Occipital lobe (tissue), 3 donors: ENCODE measurements at places on chromosomes 16 and 17.

DNA sequence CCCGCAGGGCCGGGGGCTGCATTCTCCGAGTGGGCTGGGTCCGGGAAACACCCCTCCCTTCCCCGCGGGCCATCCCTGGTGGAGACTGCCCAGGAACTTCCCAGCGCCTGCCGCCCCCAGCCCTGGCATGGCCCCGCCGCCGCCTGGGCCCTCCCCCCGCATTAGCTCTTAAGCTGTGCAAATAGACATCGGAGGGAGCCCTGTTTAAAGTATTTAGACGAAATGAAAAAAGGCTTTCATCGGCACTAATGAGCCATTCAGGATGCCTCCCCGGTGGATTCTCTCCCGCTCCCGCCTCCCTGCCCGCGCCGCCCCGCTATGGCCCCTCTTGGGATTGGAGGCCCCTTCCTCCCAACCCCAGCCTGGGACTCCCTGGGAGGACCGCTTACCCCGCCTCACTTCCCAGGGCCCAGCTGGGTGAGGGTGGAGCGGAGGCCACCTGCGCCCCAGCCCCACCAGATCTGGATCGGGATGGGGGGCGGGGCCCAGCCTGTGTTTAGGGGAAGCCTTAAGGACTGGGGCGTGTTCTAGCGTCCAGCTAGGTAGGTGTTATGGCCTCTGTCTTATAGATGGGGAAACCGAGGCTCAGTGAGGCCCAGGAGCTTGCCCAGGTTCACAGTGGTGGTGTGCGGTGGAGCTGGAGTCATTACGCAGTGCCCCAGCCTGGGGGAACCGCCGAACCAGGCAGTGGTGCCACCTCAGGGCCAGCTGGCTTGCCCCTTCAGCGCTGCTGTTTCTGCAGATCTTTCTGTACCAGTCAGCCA, 19.7 kb downstream of the SEZ6 start:
- no peak for DNase-seq

- no peak for DNase-seq
Measured at GRCh38 chr16:53053967-53054669, 673 bp upstream of the CHD9 start.

DNA sequence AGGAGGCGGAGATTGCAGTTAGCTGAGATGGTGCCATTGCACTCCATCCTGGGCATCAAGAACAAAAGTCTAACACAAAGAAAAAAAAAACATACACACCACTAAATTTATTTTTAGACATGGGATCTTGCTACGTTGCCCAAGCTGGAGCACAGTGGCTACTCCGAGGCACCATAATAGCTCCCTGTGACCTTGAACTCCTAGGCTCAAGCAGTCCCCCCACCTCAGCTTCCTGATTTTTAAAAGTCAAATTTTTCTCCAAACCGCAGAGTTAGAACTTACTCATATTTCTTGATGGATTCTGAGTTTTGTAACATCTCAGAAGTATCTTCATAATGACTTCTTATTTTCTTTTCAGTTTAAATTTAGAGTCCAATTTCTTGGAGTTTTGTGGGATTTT, 3.4 kb downstream of the CMTM4 start:
- no peak for DNase-seq

DNA sequence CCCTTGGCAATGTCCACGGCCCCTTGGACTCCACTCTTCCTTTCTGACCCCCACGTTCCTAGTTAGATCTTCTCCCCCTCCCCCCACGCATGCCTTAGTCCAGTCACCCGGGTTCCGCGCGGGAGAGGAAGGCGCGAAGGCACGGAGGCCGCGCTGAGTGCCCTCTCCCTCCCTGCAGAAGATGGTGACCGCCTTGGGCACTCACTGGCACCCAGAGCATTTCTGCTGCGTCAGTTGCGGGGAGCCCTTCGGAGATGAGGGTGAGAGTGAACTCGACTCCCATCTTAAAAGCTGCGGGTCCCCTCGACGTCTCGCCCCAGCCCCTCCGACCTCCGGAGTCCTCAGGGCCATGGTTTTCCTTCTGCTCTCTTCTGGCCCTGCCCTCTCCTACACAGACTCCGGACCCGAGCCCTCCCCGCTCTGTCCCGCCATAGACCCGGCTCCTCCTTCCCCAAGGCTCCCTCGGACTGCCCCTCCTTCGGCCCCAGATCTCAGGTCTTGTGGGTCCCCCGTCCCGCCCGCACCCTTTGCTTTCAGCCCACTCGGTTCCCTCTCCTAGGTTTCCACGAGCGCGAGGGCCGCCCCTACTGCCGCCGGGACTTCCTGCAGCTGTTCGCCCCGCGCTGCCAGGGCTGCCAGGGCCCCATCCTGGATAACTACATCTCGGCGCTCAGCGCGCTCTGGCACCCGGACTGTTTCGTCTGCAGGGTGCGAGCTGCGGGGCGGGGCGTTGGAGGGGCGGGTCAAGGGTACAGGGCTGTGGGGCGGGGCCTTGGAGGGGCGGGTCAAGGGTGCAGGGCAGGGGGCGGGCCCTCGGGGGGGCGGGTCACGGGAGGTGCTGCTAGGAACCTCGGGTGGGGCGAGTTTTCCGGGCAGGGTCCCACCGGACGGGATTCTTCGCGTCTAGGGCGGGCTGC, 4.6 kb downstream of the TGFB1I1 start:
- no peak for DNase-seq

- DNase-seq, result no peak
Measured at GRCh38 chr17:4600563-4600962, 16.2 kb downstream of the SMTNL2 start.

DNA sequence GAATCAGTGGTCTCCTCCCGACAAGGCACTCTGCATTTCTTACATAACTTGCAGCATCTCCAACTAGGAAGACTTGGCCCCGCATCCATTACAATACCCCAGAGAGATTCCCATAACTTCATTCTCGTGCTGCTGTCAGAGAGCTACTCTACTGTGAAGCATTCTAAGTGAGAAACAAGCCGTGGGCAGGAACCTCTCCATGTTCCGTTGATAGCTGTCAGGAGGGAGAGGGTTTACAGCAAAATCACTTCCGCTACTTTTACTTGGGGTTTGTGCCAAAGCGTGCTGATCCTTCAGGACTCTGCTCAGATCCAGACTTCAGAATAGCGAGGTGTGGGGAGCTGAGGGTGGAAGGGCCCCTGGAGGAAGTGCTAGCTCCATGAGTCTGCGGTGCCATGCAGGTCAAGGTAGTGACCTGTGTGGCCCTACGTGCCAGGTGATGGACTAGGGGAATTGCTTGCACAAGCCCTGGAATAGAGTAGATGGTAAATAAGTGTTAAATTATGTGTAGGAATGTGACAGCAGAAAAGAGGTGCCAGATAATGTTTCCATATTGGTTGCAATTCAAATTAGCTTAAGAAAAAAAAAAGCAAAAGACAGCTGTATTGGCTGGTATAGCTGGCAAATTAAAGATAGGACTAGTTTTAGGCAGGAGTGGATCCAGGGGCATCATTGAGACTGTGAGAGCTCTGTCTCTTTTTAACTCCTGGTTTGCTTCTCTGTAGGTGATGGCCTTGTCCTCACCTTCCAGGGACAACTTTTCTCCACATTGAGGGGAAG, 358.5 kb upstream of the ERCC4 start:
- DNase-seq, result no peak

GRCh38 chr16:70660672-70661350, 14.5 kb downstream of the IL34 start:
- DNase-seq, result no peak

GRCh38 chr16:5905935-5906334, 808.3 kb upstream of the EEF2KMT start:
- DNase-seq, result peak; percentile 39

DNA sequence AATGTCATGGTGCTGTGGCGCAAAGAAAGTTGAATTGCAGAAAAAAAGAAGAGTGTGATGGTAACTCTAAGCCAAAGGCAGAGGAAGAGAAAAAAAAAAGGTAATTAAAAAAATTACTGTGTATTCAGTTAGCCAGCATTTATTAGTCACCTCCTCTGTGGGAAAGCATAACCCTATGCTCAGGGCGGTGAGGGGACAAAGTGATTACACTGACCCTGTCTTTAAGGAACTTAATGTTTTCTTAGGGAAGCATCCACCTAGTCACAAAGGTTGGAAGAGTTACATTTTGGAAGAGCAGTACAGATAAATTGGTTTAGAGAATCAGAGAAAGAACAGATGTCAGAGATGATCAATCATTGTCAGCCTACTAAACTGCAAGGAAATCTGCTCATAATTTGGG, 410.3 kb downstream of the CDH11 start:
- DNase-seq, result no peak

DNA sequence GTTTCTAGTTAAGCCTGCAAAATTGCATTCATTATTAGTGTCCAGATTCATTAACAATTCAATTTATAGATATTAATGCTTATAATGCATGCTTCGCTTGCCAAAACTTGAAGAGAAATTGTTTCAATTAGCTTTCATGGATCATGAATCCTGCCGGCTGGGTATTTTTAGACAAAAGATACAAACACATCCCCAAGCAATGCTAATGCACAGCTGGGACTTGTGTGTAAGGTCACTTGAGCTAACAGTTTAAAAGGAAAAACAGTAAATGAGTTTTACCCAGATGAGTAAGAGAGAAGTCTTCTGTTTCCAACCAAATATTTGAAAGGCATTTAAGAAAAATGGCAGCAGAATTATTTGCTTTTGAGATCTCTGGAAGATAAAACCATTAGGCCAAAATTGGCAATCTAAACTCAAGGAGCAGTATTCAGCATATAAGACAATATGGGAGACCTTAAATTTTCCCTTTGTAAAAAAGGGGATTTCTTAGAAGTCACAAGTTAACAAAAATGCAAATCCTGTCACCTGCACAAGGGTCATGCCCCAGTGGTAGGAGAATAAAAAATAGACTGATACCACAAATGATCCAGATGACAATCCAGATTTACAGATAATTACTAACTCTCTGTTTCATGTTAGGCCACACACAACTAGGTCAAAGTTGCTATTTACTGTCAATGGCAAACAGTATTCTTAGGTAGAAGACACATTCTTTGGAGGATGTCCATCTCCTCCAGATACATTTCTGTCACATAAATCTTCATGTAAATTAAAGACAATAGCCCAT, 418.4 kb upstream of the PMFBP1 start:
- no peak for DNase-seq

GRCh38 chr16:89945654-89946053, 2.9 kb upstream of the DEF8 start:
- no peak for DNase-seq

GRCh38 chr16:56807011-56807675, 57.9 kb upstream of the SLC12A3 start:
- DNase-seq, result no peak

DNA sequence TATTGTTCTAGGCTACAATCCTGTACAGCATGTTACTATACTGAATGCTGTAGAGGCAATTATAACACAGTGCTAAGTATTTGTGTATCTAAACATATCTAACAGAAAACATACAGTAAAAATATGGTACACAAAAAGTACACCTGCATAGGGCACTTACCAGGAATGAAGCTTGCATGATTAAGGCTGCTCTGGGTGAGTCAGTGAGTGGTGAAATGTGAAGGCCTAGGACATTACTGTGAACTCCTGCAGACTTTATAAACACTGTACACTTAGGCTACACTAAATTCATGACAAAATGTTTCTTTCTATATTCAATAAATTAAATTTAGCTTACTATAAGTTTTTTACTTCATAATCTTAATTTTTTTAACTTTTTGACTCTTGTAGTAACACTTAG, 37.1 kb downstream of the AMFR start:
- no peak for DNase-seq

GRCh38 chr17:72887322-72887721, 205.2 kb downstream of the SLC39A11 start:
- no peak for DNase-seq

DNA sequence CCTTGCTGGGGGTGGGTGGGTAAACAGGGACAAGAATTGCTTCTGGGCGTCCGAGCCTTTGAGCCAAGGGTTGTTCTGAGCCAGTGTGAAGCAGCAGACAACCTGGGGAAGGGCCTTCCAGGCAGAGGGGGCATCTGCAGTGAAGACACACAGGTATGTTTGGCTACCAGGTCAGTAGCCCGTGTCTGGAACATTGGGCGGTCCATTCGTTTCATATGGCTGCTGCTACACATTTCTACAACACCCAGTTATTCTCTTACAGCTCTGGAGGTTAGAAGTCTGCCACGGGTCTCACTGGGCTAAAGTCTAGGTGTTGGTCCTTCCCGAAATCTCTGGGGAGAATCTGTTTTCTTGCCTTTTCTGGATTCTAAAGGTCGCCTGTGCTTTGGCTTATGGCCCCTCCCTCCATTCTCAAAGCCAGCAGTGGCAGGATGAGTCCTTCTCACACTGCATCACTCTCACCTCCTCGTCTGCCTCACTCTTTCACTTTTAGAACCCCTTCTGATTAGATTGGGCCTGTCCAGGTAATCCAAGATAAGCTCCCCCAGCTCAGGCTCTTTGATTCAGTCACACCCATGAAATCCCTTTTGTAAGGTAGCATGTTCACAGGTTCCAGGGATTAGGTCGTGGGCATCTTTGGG, 136.1 kb downstream of the CLEC16A start:
- DNase-seq, result no peak

DNA sequence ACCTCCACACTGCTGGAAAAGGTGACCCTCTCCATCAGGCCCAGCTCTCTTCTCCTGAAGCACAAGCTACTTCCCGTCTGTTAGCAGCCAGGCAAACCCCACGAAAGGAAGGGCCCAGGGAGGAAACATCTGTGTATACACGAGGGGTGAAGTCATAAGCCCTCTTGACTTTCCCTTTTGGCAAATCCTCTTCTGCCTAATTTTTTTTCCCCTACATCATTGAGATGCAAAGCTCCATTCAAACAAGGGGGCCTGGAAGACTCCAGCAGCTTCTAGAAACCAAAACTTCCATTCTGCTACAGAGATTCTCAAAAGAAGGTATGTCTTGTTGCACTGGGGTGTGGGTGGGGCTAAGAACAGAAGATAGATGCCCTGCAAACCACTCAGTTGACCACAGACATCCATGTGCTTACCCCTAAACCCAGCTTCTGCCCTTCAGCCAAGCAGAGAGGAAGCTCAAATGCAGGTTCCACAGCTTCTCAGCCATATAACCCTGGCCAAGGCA, 145.6 kb upstream of the RCVRN start:
- DNase-seq, result no peak

GRCh38 chr16:51876934-51877333, 670.0 kb downstream of the TOX3 start:
- DNase-seq, result no peak

GRCh38 chr17:65394811-65395472, 166.5 kb downstream of the AXIN2 start:
- no peak for DNase-seq

DNA sequence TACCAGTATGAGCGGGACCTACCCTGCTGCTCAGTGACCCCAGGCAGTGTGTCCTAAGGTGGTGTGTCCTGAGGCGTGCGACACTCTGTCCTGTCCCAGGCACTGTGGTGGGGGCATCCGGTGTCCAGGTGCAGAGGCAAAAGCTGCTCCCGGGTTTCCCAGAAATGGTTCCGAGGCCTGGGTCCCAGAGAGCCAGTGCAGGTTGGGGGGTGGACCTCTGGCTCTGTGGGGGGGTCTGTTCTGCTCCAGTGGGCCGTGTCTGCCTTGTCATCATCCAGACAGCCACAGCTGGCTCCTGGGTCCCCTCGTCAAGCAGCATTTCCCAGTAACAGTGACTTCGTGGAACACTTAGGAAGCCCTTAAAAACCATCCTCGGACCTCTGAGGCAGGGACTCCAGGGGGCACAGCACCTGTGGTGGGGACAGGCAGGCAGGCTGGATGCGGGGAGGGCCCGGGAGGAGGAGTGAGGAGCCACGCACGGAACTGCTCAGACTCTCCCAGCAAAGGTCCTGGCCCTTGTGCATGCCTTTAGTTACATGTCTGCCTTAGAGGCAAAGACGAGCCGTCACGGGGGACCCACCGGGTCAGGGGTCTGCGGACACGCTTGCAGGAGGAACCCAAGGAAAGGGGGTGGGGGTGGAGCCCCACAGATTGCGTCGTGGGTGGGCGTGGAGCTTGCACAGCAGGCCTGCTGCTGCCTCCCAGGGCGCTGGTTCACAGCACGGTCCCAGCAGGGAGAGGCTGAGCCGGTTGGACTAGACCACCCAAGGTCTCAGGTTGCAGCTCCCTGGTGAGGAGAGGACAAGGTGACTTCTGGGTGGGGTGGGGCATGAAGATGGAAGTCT, 5.6 kb downstream of the SLC16A3 start:
- DNase-seq, result no peak
